ENCODE measurements at places on chromosomes 1 and 21.

- DNase-seq = no peak
Measured at GRCh38 chr1:116825720-116826438, 71.6 kb downstream of the CD2 start.

GRCh38 chr1:205913451-205914154 is 29.7 kb downstream of the SLC26A9 start:
- no peak for DNase-seq

DNA sequence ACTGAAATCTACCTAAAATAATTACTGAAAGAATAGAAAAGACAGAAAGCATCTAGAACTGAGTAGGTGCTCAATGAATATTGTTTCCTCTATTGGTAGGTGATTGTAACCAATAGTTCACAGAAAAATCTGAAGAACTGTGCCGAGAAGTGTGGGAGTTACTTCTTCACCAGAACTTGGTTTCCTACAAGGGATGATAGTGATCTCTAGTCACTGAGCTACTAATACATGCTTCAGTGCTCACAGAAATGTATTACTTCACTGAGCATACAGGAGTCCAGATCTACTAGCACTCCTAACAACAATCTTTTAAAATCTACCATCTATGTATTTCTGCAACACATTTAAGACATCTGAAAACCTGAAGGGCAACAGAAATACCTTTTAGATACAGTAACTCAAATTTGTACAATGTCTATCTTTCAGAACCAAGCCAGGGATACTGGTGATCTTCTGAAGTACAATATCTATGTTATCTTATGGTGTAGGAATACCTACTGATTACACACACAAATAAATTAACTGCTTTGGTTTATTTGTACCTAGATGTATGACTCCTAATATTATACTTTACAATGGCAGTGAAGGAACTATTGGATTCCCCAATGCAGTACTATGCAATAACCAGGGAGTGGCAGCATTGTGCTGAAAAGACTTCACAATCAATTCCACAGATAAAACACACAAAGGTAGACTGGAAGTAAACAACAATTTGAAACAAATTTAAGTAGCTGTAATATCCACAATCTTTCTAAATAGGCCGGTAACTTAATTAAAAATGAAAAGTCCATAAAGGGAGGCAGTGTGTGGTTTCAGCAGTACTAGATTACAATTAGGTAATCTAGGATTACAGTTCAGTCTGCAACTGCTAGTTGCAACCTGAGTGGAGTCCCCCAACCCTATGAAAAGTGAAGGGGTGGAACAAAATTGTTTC is 243.0 kb downstream of the SLC45A1 start:
- peak; percentile 67 for DNase-seq

GRCh38 chr1:14500041-14500440 is 98.4 kb upstream of the KAZN start:
- no peak for DNase-seq

- no peak for DNase-seq
Measured at GRCh38 chr1:87274851-87275250, 53.8 kb upstream of the LMO4 start.

GRCh38 chr1:232902774-232903350 is 47.5 kb upstream of the NTPCR start:
- DNase-seq = no peak

DNA sequence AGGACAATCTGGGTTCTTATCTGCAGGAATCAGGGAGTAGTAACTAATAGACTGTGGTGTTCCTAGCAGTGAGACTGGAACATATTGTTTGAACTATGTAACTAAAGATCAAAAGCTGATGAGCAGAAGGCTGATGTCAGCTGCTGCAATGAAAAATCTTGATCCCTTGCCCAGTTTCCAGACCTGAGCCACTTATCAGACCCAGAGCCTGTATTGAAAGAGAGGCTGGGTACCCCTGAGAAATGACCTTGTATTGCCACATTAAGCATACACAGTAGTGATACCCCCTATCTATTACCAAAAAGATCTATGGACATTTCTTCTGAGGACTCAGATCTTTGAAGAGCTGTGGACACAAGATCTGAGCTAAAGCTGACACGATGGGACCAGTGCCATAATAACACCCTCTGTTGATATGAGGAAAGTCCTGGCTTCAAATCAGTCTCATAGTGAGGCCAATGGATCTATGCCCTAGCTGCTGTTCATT is 178.0 kb upstream of the GALNT2 start:
- DNase-seq = no peak

DNA sequence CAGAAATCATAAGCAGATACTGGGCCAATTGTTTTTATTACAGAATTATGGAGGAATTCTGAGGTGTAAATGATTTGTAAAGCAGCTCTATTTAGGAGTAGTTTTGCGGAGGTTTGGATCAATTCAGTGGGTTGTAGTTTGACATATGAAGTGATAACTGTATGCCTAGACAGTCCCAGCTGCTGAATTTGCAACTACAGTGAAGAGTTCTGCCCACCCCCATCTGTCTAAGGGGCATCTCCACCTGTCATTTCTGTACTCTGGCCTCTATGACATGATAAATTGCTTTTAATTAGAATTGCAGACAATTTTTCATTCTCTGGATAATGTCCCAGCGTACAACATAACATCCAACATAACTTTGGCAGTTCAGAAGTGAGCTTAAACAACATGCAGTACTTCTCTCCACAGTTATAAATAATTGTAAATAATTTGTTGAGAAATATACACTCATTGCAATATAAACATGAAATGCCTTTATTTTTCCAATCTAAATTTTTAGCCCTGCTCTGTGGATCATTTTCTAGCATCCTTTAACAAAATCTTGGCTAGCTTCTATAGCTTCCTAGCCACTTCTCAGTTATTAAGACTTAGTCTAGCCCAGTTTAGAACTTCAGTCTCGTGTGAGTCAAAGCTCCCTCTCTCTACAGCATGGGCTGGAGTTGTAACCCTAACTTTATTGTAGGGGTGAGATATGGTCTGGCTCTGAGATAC is 52.3 kb downstream of the PDE4B start:
- DNase-seq = no peak

DNA sequence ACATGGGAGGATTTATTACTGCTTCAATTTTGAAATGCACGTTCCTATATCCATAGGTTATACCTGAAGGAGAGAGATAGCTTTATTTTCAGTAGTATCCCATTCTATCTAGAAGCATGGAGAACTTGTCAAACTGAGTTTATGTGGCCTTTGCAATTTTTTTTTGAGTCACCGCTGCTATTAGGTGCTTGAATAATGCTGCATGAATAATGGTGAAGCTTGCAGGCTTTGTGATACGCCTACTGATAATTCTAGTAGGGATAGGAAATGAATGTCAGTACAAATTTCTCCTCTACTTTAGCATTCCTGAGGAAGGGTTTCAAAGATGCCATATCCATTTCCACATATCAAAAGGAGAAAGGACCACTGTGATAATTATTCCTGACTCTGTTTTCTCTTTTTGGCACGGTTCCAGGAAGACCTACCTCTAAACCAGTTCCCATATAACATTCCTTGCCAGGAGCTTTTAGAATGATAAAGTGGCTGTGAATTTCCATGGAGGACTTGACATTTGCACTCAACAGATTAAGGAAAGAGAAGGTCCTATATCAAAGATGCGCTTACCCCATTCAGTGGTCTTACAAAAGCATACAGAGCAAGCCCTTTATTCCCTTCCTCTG is 83.5 kb downstream of the SPATA46 start:
- DNase-seq = no peak

GRCh38 chr21:44949779-44950198 is 10.0 kb downstream of the SLX9 start:
- peak; percentile 82 for DNase-seq

- no peak for DNase-seq
Measured at GRCh38 chr1:13697738-13698137, 2.2 kb upstream of the PRDM2 start.

GRCh38 chr21:33244779-33245105 is 15.0 kb downstream of the IFNAR2 start:
- no peak for DNase-seq

GRCh38 chr21:41612674-41613532 is 104.9 kb upstream of the TMPRSS2 start:
- peak; percentile 36 for DNase-seq

- no peak for DNase-seq
Measured at GRCh38 chr1:94858276-94858675, 38.1 kb downstream of the SLC44A3 start.

DNA sequence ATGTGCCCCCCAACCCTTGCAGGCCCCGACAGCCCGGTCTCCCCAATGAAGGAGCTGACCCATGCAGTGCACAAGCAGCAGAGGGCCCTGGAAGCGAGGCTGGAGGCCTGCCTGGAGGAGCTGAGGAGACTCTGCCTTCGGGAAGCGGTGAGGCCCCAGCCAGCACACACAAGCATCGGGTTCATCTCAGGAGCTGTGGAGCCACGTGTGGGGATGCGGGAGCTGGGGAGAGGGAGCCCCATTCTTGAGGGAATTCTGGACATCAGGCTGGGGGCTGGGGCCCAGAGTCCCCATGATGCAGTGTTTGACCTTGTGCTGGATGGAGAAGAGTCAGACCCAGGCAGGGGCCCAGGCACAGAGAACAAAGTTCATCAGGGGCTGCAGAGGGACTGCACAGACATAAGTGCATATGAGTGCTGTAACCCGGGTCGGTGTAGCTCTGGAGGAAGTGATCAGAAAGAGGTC is 4.8 kb downstream of the INAVA start:
- DNase-seq = no peak

GRCh38 chr21:29613021-29613420 is 314.3 kb downstream of the BACH1 start:
- no peak for DNase-seq

All from activated CD4-positive, alpha-beta T cell treated with anti-CD3 and anti-CD28 coated beads, Interleukin-2, Interleukin-6, amounts not matched to agents 100 ng/mL and 50 ng/mL, durations not matched to agents 16 hours and 8 hours (primary cell).